Motor neuron (in vitro differentiated cells): ENCODE measurements at places on chromosomes 7 and 10. TPM values are rescaled to one million over a fixed set of nuclear protein-coding genes. Genes with fewer than 3 reads are reported as not detected.

MCU gene
- 19.3 and 20.7 TPM in 2 replicates for total RNA-seq

EFCAB10 gene
- 1.5 and 3.0 TPM in 2 replicates for total RNA-seq

KIAA1217 gene
- 27.8 and 29.0 TPM in 2 replicates for total RNA-seq

CHST12 gene
- total RNA-seq: 3.6 and 4.3 TPM in 2 replicates

IMMP2L gene
- 78.5 and 82.5 TPM in 2 replicates for total RNA-seq

RELN gene
- total RNA-seq: 26.2 and 26.8 TPM in 2 replicates
